Bronchus fibroblast of lung (primary cell): ENCODE measurements at places on chromosomes 16 and 17. TPM values are rescaled to one million over a fixed set of nuclear protein-coding genes. Genes with fewer than 3 reads are reported as not detected.

The PPP1R27 gene
- not detected in 2 replicates for total RNA-seq

The PRKCB gene
- not detected in 2 replicates for total RNA-seq

The CIBAR2 gene
- total RNA-seq, result not detected in 2 replicates

The SALL1 gene
- total RNA-seq, result 0.17 and 0.30 TPM in 2 replicates

The HES7 gene
- 0.17 and 0.89 TPM in 2 replicates for total RNA-seq

The ABCC6 gene
- 0.30 TPM in 1 of 2 replicates, not detected in the other for total RNA-seq

The AHSP gene
- not detected in 2 replicates for total RNA-seq

The KRTAP2-1 gene
- not detected in 2 replicates for total RNA-seq

The KRTAP9-4 gene
- not detected in 2 replicates for total RNA-seq

The ABCA9 gene
- total RNA-seq, result under 0.01 TPM in 1 of 2 replicates, not detected in the other

The ICAM2 gene
- total RNA-seq, result 1.3 and 1.8 TPM in 2 replicates

The GFOD2 gene
- total RNA-seq, result 11.0 and 12.1 TPM in 2 replicates

The VTN gene
- under 0.01 TPM in 1 of 2 replicates, not detected in the other for total RNA-seq

The TNP2 gene
- total RNA-seq, result not detected in 2 replicates

The TSNAXIP1 gene
- 0.17 and 1.2 TPM in 2 replicates for total RNA-seq

The PLXDC1 gene
- total RNA-seq, result under 0.01 and 0.15 TPM in 2 replicates

The FNDC8 gene
- not detected in 2 replicates for total RNA-seq

The PRMT7 gene
- total RNA-seq, result 35.0 and 48.8 TPM in 2 replicates

The FADS6 gene
- total RNA-seq, result not detected in 2 replicates

The SCN4A gene
- under 0.01 and 0.59 TPM in 2 replicates for total RNA-seq

The RAMP2 gene
- total RNA-seq, result 0.59 and 1.5 TPM in 2 replicates

The MYBBP1A gene
- 66.6 and 68.1 TPM in 2 replicates for total RNA-seq

The NETO2 gene
- 26.7 and 28.2 TPM in 2 replicates for total RNA-seq

The HLF gene
- total RNA-seq, result 0.15 and 0.34 TPM in 2 replicates

The CDH5 gene
- total RNA-seq, result not detected in 2 replicates

The TMEM170A gene
- 4.2 and 5.5 TPM in 2 replicates for total RNA-seq

The WNT9B gene
- total RNA-seq, result not detected in 2 replicates

The ADGRG1 gene
- 1.8 TPM in 2 replicates for total RNA-seq

The MYH3 gene
- under 0.01 and 0.15 TPM in 2 replicates for total RNA-seq

The KRT222 gene
- total RNA-seq, result not detected in 2 replicates

The DPEP3 gene
- total RNA-seq, result not detected in 2 replicates

The ANKRD40CL gene
- total RNA-seq, result not detected in 2 replicates

The KRT20 gene
- total RNA-seq, result not detected in 2 replicates

The KCNG4 gene
- not detected in 2 replicates for total RNA-seq

The TERB1 gene
- total RNA-seq, result not detected in 2 replicates

The SDR42E2 gene
- total RNA-seq, result not detected in 2 replicates

The CACNG3 gene
- total RNA-seq, result not detected in 2 replicates

The COPRS gene
- total RNA-seq, result 74.6 and 83.4 TPM in 2 replicates

The TMEM106A gene
- 4.4 and 5.1 TPM in 2 replicates for total RNA-seq
